ENCODE measurements at places on chromosomes 6 and 20. TPM values are rescaled to one million over a fixed set of nuclear protein-coding genes. Genes with fewer than 3 reads are reported as not detected.
A peak's percentile ranks its signal among the peaks of the same experiment; 100 is the strongest.

GRCh38 chr6:109610590-109610989 lies 80.4 kb downstream of the AK9 start:
- H3K4me3 ChIP-seq: no peak overlapping the region
- no peaks in the 10 kb centered on the region for H3K27me3 ChIP-seq
- no peak for DNase-seq

DNA sequence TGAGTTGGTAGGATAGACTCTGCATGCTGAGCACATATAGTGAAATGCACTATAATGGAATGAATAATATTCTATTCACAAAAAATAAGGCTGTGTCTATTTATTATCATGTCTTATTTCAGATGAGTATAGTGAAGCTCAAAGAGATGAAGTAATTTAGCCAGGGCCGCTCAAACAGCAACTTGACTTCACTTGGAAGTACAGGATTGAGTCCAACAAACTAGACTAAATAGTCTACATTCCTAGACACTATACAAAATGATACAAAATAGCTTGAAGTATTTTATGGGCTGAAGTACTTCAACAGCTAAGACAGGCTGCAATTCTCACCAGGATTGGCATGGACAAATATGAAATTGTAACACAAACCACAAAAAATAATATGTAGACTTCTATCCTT lies 144.5 kb upstream of the DST start:
- DNase-seq: no peak
- H3K36me3 ChIP-seq: no peaks in the 10 kb centered on the region
- peaks cover 45% of the 10 kb centered on the region for H3K4me1 ChIP-seq
- H3K27ac ChIP-seq: no peak overlapping the region
- H3K27me3 ChIP-seq: no peaks in the 10 kb centered on the region
- H3K4me3 ChIP-seq: no peak overlapping the region

- H3K36me3 ChIP-seq: no peaks in the 10 kb centered on the region
- DNase-seq: no peak
- no peaks in the 10 kb centered on the region for H3K27me3 ChIP-seq
Observed at GRCh38 chr6:97123112-97123511, 159.9 kb downstream of the MMS22L start.

GRCh38 chr20:8244637-8245036 lies 112.6 kb downstream of the PLCB1 start:
- no peaks in the 10 kb centered on the region for H3K36me3 ChIP-seq
- peak; percentile 69 for DNase-seq

GRCh38 chr6:118377711-118378414 lies 170.2 kb upstream of the PLN start:
- H3K27me3 ChIP-seq: no peaks in the 10 kb centered on the region
- H3K27ac ChIP-seq: peak overlapping the region; percentile 77
- peak; percentile 51 for DNase-seq
- H3K4me3 ChIP-seq: no peak overlapping the region

DNA sequence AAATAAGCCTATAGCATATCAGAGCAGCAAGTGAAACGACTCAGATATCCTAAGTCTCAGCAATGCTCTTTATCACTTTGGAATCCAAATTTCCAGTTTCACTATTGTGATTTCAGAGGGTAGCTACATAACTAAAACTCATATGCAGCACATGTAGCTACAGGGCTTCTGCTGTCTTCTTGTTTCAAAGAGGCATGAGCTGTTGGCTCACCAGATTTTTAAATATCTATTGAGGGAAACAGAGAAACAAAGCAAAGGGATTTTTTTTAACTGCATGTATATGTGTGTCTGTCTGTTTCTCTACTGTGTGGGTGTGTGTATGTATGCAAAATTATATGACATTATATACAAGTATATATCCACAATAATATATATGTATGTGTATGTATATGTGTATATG lies 258.4 kb downstream of the HDGFL1 start:
- H3K36me3 ChIP-seq: no peaks in the 10 kb centered on the region
- peaks cover 13% of the 10 kb centered on the region for H3K4me1 ChIP-seq
- H3K27me3 ChIP-seq: no peaks in the 10 kb centered on the region
- peak overlapping the region; percentile 56 for H3K27ac ChIP-seq

GRCh38 chr6:141783585-141783984 lies 349.1 kb upstream of the GJE1 start:
- DNase-seq: no peak
- H3K4me1 ChIP-seq: no peaks in the 10 kb centered on the region
- H3K27me3 ChIP-seq: no peaks in the 10 kb centered on the region

DNA sequence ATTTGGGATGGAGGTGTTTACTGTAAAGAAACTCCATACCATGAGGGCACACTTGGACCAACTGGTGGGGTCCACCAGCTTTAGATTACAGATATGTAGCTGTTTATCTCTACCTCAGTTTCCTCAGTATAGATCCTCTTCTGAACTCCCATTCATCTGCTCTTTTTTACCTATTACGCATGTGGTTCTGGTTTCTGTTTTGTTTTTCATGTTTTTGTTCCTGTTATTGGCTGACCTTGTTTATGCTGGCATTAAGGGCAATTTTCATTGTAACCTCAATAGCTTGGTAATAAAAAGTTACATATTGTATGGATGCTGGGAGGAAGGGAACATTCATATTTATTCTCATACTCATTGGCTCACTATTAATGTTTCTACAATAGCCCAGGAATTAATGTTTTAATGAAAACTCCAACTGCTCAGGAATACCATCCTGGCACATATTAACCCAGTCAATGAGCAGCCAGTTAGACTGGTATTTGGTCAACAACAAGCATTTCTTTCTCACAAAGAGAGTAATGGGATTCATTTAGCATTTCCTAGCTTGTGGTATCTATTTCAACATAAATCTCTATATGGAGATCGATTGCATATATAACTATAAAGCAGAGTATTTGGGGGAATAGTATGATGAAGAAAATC lies 83.8 kb upstream of the FAM184A start:
- H3K4me3 ChIP-seq: no peak overlapping the region
- DNase-seq: no peak
- H3K27me3 ChIP-seq: no peaks in the 10 kb centered on the region
- H3K4me1 ChIP-seq: no peaks in the 10 kb centered on the region
- no peak overlapping the region for H3K27ac ChIP-seq

- no peaks in the 10 kb centered on the region for H3K36me3 ChIP-seq
- H3K4me3 ChIP-seq: no peak overlapping the region
- H3K27ac ChIP-seq: no peak overlapping the region
- no peak for DNase-seq
- H3K4me1 ChIP-seq: peaks cover 16% of the 10 kb centered on the region
- no peaks in the 10 kb centered on the region for H3K27me3 ChIP-seq
Observed at GRCh38 chr6:82072121-82072521, 175.4 kb downstream of the IBTK start.

DNA sequence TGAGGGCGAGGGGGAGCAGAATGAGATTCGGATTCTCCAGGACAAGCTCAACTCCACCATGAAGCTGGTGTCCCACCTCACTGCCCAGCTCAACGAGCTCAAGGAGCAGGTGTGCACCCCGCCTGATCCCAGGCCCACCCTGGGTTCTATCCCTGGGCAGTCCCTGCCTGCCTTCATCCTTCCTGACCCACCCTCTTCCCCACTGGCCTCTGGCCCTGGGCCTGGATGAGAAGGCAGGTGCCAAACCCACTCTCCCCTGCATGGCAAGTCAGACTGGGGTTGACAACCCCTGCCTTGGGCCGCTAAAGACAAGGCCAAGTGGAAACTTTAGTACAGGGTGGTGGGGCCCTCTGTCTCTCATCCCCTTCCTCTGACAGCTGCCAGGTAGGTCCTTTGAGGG lies 16.5 kb downstream of the UQCC2 start:
- H3K4me1 ChIP-seq: peaks cover 85% of the 10 kb centered on the region
- no peaks in the 10 kb centered on the region for H3K36me3 ChIP-seq
- H3K27ac ChIP-seq: peak overlapping the region; percentile 18
- no peak for DNase-seq
- H3K4me3 ChIP-seq: no peak overlapping the region

GRCh38 chr6:150999107-150999506 lies 133.6 kb downstream of the MTHFD1L start:
- no peak overlapping the region for H3K27ac ChIP-seq
- H3K36me3 ChIP-seq: no peaks in the 10 kb centered on the region
- H3K27me3 ChIP-seq: no peaks in the 10 kb centered on the region
- H3K4me3 ChIP-seq: no peak overlapping the region
- H3K4me1 ChIP-seq: peaks cover 6% of the 10 kb centered on the region

DNA sequence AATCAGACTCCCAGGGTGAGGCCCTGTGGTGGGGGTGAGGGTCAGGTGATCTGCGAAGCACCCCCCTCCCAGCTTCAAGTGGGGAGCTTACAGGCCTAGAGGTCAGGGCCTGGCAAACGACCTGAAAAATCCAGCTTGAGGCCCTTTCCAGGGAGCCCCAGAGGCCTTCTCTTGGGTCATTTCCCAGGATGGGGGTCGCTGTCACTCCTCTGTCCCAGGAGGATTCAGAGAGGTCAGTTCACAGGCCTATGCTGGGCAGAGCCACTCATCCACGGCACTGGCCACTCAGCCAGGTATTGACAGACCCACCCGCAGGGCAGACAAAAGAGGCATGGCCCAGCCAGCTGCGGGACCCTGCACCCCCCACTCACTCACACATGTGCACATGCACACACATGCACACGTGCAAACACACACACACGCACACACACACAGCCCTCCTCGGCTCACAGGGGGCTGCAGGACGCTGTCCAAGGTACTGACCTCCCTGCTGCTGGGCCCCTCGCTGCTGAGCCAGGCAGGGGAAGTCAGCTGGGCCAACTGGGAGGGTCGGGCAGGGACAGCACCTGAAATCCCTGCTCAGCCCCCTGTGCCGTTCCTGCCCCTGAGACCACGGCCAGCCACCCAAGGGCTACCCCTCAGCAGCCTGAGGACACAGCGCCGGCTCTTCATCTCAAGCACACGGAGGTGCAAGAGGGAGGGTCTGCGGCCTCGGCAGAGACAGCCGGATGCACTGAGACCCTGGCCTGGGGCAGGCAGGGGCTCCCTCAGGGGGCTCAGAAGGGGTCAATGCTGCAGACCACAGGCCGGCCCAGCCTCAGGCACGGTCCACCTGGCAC lies 113.8 kb downstream of the TAF4 start:
- H3K27ac ChIP-seq: no peak overlapping the region
- DNase-seq: no peak
- peaks cover 11% of the 10 kb centered on the region for H3K27me3 ChIP-seq
- H3K4me1 ChIP-seq: no peaks in the 10 kb centered on the region
- H3K36me3 ChIP-seq: no peaks in the 10 kb centered on the region
- H3K4me3 ChIP-seq: no peak overlapping the region

DNA sequence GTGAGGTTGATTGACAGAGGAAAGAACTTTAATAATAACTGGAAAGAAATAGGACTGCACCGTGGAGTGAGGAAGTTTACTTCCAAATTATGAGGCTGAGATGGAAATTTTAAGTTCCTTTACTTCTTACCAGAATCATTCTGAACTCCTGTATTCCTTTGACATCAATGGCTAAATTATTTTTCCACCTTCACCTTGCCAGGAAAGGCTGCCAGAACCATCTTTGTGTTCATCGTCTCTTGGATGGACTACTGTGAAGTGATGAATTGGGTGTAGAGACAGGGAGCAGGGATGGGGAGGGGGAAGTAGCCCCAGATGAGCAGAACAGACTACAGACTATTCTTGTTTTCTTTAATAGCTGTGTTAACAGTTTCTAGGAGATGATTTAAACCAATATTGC lies 102.1 kb upstream of the CEP162 start:
- no peaks in the 10 kb centered on the region for H3K4me1 ChIP-seq
- no peak overlapping the region for H3K27ac ChIP-seq
- H3K27me3 ChIP-seq: no peaks in the 10 kb centered on the region
- no peak for DNase-seq
- H3K4me3 ChIP-seq: no peak overlapping the region

DNA sequence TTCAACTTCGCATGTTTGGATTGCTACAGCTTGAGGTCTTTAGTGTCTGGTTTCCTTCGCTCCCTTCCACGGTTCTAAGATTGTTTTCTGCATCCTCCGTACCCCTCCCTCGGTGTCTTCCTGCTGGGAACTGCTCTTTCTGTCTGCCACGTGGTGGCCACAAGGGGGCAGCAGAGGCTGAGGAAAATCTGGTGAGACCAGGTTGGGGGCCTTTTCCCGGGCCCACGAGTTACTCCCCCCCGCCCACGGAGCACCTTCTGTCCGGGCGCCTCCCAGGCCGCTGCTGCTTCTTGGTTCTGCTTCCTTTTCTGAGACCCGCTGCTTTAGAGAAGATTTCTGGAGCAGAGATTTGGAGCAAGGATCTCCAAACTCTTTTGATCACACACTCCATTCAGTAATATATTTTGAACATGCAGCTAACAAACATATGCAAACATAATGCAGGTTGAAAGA lies 21.1 kb upstream of the NOTCH4 start:
- peak overlapping the region; percentile 27 for H3K4me3 ChIP-seq
- H3K4me1 ChIP-seq: peaks cover 8% of the 10 kb centered on the region
- H3K27ac ChIP-seq: peak overlapping the region; percentile 82
- no peaks in the 10 kb centered on the region for H3K27me3 ChIP-seq
- DNase-seq: peak; percentile 89

GRCh38 chr6:39623750-39624149 lies 101.5 kb downstream of the KIF6 start:
- no peaks in the 10 kb centered on the region for H3K27me3 ChIP-seq
- H3K4me1 ChIP-seq: no peaks in the 10 kb centered on the region
- no peaks in the 10 kb centered on the region for H3K36me3 ChIP-seq

GRCh38 chr20:62105592-62105991 lies 16.7 kb upstream of the LSM14B start:
- no peaks in the 10 kb centered on the region for H3K36me3 ChIP-seq
- H3K4me1 ChIP-seq: no peaks in the 10 kb centered on the region
- H3K4me3 ChIP-seq: no peak overlapping the region
- peaks cover 4% of the 10 kb centered on the region for H3K27me3 ChIP-seq

DNA sequence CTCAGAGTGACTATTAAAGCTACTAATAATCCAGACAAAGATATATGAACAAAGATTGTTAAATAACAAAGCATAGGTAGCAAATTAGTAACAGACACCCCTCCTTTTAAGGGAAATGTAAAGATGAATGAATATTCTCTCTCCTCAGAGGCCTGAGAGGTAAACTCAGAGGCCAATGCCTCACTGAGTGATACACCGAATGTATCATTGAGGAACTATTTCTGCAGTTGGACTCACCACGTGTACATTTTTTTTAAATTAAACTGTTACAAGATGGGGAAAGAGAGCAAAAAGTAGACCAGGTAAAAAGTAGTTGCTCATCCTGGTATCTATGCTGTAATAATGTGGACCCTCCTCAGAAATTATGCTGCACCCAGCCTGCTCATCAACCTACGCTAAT lies 72.3 kb upstream of the IPCEF1 start:
- no peak for DNase-seq
- H3K36me3 ChIP-seq: peaks cover 31% of the 10 kb centered on the region
- H3K4me1 ChIP-seq: peaks cover 31% of the 10 kb centered on the region
- no peak overlapping the region for H3K4me3 ChIP-seq
- no peaks in the 10 kb centered on the region for H3K27me3 ChIP-seq

GRCh38 chr20:10573273-10573950 lies 100.4 kb downstream of the JAG1 start:
- no peaks in the 10 kb centered on the region for H3K36me3 ChIP-seq
- no peak overlapping the region for H3K4me3 ChIP-seq
- no peak overlapping the region for H3K27ac ChIP-seq
- H3K27me3 ChIP-seq: no peaks in the 10 kb centered on the region
- no peak for DNase-seq

- no peaks in the 10 kb centered on the region for H3K36me3 ChIP-seq
- no peak for DNase-seq
- H3K27ac ChIP-seq: no peak overlapping the region
- peaks cover 60% of the 10 kb centered on the region for H3K27me3 ChIP-seq
Observed at GRCh38 chr6:40474937-40475336, 112.2 kb downstream of the LRFN2 start.

GRCh38 chr20:64280460-64280843 lies 24.9 kb downstream of the PCMTD2 start:
- no peaks in the 10 kb centered on the region for H3K27me3 ChIP-seq
- no peak for DNase-seq
- H3K36me3 ChIP-seq: peaks cover 10% of the 10 kb centered on the region

Gene PACSIN1
- total RNA-seq: 5.5 TPM

Gene HLA-C
- 251 TPM for total RNA-seq

Gene MACROD2
- total RNA-seq: 3.6 TPM

Gene OPRM1
- not detected for total RNA-seq

Gene ABRACL
- total RNA-seq: 11.5 TPM

Data from heart right ventricle (tissue), 16 donors.